ENCODE measurements at places on chromosomes 7 and 10. TPM values are rescaled to one million over a fixed set of nuclear protein-coding genes. Genes with fewer than 3 reads are reported as not detected.

DNA sequence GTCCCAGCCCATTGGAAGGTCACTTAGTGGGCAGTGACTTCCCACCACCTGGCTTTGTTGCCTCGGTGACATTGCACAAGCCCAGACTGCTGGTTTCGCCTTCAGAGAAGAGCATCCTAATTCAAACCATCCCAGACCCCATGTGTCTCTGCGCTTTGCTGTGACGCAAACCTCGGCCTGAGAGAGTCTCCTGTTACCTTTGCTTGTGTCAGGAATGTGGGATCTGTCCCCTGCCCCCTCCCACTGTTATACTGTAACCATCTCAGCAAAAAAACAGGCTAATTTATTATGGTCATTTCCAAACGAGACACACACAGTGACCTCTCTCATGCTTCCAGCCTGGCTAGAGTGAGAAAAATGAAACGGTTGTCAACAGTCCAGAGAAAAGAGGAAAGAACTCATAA is 25.0 kb upstream of the AQP1 start:
- DNase-seq: no peak

GRCh38 chr7:74455928-74456327 is 2.2 kb downstream of the GTF2IRD1 start:
- DNase-seq: no peak

- DNase-seq: no peak
Observed at GRCh38 chr10:47412869-47413268, 28.8 kb upstream of the ZNF488 start.

DNA sequence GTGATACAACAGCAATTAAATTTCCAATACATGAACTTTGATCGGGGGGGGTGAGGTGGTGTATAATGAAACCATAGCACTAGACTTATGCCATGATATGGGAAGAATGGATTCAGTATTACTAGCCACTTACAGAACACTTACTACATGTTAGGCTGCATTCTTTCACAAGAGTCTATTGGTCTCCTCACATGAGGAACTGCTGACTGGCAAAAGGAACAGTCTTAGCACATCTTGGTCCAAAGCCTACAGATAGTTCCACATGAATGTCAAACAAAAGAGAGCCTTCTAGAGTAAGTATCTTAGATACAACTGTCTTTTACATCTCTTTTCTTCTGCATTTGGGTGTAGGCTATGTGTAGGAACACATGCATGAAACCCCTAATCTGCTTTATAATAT is 115.9 kb upstream of the DNAJB12 start:
- DNase-seq: no peak

GRCh38 chr7:36062154-36062815 is 90.8 kb upstream of the EEPD1 start:
- no peak for DNase-seq

- no peak for DNase-seq
Observed at GRCh38 chr7:29565982-29566746, 2.5 kb downstream of the PRR15 start.

GRCh38 chr10:12777840-12778585 is 223.5 kb downstream of the CCDC3 start:
- no peak for DNase-seq

DNA sequence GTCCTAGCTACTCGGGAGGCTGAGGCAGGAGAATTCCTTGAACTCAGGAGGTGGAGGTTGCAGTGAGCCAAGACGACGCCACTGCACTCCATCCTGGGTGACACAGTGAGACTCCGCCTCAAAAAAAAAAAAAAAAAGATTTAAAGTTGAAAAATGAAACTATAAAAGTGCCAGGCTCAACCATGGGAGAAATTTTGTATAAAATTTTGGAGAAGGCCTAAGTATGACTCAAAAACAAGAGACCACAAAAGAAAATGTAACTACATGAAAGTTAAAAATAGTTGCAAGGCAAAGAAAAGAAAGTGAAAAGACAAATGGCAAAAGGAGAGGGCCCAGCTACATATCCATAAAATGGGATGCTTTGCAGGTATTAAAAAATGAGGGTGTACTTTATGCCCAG is 104.1 kb downstream of the ARHGAP22 start:
- no peak for DNase-seq

GRCh38 chr10:5038733-5039132 is 35.1 kb upstream of the AKR1C2 start:
- no peak for DNase-seq

DNA sequence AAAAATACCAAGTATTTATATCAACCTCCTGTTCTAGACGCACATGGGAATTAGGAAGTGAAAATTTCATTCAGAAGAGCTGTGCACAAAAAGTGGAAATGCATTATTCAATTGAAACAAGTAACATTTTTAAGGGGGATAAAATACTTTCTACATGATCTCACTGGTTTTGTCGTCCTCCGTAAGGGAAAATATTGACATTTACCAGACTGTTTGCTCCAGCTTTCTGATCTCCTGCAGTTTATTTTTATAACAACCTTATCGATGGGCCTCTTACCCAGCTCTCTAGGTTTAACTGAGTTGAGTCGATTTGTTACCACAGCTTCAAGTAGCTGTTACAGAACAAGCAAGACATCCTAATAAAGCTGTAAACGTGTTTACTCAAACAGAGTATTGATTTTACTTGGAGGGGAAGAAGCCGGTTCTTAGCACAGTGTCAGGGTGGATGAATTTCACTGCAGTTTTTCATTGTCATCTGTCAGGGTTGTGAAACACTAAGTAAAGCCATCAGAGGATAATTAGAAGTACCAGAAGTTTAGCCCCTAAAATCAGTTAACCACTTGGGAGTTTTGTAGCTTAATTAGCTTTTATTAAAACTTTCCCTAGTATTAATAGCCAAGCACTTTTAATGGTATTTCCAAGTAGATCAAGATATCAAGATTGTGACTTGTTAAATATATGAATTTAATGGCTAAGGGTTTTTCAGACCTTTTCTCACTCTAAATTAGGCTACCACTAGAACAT is 142.6 kb upstream of the KAT6B start:
- no peak for DNase-seq

GRCh38 chr10:92328993-92329392 is 38.0 kb downstream of the MARCHF5 start:
- DNase-seq: no peak

DNA sequence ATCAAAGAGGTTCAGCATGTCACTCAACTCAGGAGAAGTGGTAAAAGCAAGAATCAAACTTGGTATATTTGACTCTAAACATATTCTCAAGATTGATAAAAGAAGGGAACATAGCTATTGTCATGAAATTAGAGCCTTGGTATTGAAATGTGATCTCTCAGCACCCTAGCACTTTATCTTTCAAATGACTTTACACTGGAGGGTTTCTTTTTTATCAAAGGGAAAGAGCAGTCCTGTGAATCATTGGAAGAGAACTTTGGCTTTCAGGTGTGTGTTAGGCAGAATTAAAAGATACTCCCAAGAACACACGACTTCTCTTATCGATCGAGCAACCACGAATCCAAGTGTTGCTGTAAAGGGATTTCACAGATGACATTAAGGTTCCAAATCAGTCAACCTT is 54.4 kb downstream of the PTN start:
- no peak for DNase-seq

- peak; percentile 49 for DNase-seq
Observed at GRCh38 chr7:95501261-95501832, 15.6 kb downstream of the ASB4 start.

- no peak for DNase-seq
Observed at GRCh38 chr7:21029006-21029405, 242.3 kb upstream of the SP8 start.

DNA sequence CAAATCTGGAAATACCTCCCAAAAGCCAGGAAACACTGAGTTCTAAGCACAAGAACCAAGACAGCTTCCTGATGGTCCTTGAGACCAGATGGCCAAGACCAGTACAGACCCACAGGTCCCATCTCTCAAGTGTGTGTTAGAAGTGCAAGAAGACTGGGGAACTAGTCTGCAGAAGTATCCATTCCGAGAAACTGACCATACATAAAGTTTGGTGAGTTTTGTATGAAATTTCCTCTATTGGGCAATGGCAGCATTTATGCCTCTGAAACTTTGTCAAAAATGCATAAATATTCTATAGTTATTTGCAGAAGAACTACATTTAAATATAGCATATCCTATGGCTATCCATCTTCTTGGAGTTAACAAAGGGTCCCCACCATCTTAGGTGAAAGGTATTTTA is 137.5 kb downstream of the LRRN3 start:
- DNase-seq: no peak

DNA sequence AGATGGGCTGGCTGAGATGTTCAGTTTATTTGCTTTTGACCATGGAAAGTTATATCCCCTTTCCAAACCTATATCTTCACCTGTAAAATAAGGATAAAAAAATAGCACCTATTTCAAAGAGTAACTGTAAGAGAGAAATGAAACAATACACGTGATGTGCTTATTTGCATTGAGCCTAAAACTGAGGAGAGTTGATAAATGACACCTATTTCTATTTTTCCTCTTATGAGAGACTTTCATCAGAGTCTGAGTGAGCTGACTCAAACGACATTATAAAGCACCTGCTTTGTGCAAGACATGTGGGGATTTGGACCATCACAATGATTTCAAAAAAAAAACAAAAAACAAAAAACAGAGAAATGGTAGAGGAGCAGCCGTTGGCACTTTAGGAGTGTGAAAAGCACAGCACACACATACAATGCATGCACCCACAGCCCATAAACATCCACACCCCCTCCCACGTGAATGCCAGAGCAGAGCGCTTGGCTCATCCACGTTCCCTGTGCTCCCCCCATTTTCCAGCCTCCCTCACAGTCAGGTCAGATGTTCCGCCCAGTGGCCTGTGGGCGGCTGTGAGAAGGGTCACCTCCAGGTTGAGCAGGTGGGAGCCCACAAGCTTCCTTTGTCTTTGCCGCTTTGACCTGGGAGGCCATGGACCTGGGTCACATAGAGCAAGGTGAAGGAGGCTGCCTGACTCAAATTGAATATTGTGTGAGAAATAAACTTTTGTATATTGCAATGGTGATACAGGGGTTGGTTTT is 253.2 kb upstream of the ZNF32 start:
- no peak for DNase-seq

GRCh38 chr10:15433850-15434537 is 62.9 kb upstream of the FAM171A1 start:
- no peak for DNase-seq

- DNase-seq: no peak
Observed at GRCh38 chr7:101386558-101387231, 24.0 kb downstream of the COL26A1 start.

- DNase-seq: no peak
Observed at GRCh38 chr7:51645255-51645654, 328.6 kb upstream of the COBL start.

- DNase-seq: peak; percentile 80
Observed at GRCh38 chr7:116953372-116953905, at the start of gene ST7. TSS of gene ST7 (plus strand) at chr7:116953501. CDS start at chr7:116953541, 40 bp downstream.

- DNase-seq: no peak
Observed at GRCh38 chr7:29857654-29858053, 51.3 kb downstream of the WIPF3 start.

GRCh38 chr7:84399661-84400060 is 205.1 kb upstream of the SEMA3A start:
- DNase-seq: no peak

- DNase-seq: no peak
Observed at GRCh38 chr7:42155584-42156290, 81.3 kb downstream of the GLI3 start.

GRCh38 chr7:104848138-104848990 is 165.6 kb upstream of the KMT2E start:
- peak; percentile 9 for DNase-seq

DNA sequence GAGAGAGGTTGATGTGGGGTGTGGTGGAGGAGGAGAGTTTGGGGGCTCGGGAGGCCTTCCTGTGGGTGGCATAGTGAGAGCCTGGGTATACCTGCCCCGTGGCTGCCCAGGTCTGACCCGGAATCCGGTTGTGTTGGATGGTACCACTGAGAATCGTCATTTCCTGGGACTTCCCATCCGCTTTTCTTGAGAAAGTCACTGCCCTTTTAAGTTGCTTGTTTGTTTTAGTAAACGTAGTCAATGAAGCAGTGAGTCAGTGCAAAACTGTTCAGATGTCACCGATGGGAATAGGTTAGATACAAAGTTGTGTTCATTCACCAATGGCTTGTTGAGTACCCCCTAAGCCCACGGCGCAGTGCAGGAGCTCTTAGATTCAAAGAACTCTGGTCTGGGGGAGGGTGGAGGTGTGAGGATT is 285.8 kb downstream of the CAMK1D start:
- DNase-seq: no peak

DNA sequence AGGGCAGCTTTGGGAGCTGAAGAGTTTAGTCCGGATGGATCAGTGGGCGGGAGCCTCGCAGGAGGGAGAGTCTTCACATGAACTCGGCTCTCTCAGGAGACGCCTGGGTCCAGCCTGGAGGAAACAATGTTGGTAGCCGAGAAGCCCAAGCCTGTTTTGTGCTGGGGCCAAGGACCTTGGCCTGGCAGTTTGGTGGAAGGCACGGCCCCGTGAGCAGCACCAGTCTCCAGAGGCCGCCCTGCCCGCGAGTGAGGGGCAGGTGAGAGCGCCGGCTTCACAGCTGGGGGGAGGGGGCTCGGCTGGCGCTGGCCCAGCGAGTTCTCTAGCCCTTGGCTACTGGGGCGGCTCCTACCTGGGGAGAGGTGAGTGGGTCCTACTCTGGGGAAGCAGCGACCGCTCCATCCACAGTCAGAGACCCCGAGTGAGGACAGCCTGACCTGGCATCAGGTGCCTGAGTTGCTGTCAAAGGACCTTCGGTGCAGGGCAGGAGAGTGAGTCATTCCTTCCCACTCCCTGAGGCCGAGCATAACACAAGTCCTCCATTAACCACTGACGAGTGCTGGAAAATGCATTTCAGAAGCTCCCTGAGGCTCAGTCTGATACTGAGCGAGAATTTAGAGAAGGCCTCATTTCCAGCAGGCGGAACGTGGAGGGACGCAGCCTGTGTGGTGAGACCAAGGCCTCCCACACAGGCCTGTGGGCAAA is 89.3 kb upstream of the DIP2C start:
- no peak for DNase-seq

DNA sequence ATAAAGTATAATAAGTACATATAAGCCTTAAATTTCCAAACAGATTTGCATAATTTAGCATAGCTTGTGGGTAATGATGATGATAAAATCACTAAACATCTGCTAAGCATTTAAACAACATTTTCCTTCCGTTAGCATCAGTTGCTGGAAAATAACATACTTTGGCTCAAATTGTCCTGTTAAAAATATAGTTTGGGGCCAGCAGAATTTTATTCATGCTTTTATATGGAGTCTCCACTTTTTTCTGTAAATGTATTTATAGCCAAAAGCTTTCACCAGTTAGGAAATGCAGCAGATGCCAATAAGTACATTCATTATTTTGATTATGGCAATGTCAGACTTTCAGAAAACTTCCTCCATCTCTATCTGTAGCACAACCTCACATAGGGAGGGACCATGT is 107.2 kb downstream of the CNTNAP2 start:
- no peak for DNase-seq

Gene CH25H
- 0.54 TPM for total RNA-seq

Gene HOXA5
- total RNA-seq: 0.81 TPM

Gene CNNM1
- not detected for total RNA-seq

Gene LRRD1
- not detected for total RNA-seq

Gene AKR1C3
- 0.53 TPM for total RNA-seq

Gene FFAR4
- total RNA-seq: not detected

Gene SPDYE6
- total RNA-seq: not detected

Gene MEOX2
- total RNA-seq: not detected

Gene ABHD11
- total RNA-seq: 12.3 TPM

Data from CD8-positive, alpha-beta T cell (primary cell).